ENCODE measurements at places on chromosomes 13 and 19.

GRCh38 chr19:4093643-4094175 lies 27.0 kb upstream of the ZBTB7A start:
- no peak for DNase-seq

- no peak for DNase-seq
Measured at GRCh38 chr13:97224544-97225300, 2.6 kb downstream of the MBNL2 start.

- DNase-seq = no peak
Measured at GRCh38 chr13:28539625-28540286, 44.8 kb upstream of the FLT1 start.

- DNase-seq = no peak
Measured at GRCh38 chr19:18278521-18279265, 2.7 kb downstream of the JUND start.

DNA sequence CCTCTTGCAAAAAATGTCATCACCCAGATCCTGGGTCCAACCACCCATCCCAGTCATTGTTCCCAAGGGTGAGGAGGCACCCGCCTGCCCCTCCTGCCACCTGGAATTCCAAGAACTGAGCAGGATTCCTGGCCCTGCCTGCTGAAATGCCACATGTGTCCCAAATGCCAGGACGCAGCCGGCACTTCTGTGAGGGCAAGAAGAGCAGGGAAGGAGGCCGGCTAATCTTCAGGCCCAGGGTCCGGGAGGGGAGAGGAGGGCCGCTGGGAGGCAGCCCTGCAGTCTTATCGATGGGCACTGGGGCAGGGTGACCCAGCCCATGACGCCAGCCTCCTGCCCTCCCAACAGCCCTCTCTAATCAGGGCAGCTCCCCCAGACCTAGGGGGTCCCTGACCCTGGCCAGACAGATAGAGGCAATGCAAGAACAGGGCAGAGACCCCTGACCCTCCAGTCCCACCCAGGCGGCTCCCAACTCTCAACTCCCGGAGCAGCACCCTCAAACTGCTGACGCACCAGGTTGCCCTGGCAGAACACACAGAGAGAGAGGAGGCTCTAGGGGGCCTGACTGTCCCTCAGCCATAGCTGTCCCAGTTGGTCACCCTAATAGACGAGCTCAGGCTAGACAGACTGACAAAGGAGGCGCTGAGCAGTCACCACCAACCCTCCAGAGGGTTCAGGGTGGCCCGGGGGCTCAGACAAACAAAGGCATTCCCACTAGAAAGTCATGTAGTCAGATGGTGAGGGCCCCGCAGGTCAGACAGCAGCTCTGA lies 1.5 kb downstream of the MFSD12 start:
- DNase-seq = no peak

DNA sequence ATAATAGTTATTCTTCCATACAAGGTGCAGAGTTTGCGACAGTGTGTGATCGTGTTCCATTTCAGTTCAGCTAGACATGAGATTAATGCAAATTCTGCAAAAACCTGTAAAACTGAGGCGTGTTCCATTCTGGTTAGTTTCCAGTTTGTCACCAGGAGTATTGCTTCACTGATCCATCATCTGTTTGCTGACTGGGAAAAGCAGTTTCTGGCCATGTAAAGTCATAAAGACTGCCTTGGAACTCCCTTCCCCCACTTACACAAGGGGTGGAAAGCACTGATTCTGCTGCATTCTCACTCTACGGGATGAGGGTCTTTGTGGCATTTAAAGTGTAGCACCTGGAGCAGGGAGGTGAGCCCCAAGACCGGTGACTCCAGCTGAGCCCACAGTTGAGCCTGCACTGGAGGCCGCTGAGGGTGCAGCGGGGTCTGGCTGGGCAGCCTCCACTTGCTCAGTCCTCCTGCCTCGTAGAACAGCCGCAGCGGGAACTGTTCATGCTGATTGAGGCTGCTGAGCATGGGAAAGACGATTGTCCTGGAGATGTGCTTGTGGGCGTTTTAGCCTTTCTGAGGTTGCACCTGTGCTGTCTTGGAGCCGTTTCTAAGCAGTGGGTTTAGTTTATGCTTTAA lies 2.0 kb downstream of the ZNF57 start:
- no peak for DNase-seq

DNA sequence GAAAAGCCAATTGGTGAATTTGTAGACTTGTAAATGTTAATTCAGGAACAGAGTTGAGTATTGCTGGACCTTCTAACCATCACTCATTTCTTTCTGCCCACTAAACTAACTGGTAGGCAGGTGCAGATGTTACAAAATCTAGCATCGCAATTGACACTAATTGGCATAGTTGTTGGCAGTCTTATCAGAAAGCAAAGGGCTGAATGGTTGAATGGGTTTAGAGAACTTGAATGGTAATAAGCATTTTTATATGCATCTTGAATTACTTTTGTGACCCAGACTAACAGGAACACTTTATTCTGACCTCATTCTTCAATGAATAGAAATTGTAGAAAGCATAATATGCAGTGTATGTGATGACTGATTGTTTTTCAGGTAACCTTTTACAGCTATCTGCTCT lies 189.1 kb downstream of the GGACT start:
- DNase-seq = no peak

GRCh38 chr13:103243495-103243894 lies 177.3 kb upstream of the SLC10A2 start:
- no peak for DNase-seq
